ENCODE measurements at places on chromosomes 13 and 19. TPM values are rescaled to one million over a fixed set of nuclear protein-coding genes. Genes with fewer than 3 reads are reported as not detected.

The ZNF723 gene
- not detected for total RNA-seq

The CEACAM4 gene
- total RNA-seq, result 1.1 TPM

The ZNF816 gene
- 5.0 TPM for total RNA-seq

The TRPC4 gene
- not detected for total RNA-seq

The CD33 gene
- 0.51 TPM for total RNA-seq

GRCh38 chr13:114296902-114297301, 15.5 kb downstream of the UPF3A start:
- DNase-seq, result no peak
- H3K27me3 ChIP-seq, result no peaks in the 10 kb centered on the region
- H3K27ac ChIP-seq, result no peak overlapping the region
- peaks cover 60% of the 10 kb centered on the region for H3K36me3 ChIP-seq

DNA sequence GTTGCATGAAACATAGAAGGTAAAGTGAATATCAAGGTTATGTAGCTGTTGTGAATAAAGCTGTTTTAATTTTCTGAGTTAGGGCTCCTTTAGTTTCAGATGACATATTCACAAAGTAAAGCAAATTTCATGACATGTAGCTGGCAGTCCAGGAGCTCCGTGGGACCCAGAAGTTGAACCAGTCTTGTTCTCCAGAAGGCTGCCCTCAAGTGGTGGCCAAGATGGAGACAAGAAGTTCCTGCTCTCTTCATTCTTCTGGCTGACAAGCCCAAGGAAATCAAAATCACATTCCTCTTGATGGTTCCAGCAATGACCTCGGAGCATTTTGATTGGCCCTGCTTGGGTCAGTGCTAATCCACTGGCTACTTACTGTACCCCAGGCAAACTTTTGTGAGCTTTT, 128.7 kb downstream of the LIG4 start:
- no peaks in the 10 kb centered on the region for H3K4me1 ChIP-seq
- H3K36me3 ChIP-seq, result no peaks in the 10 kb centered on the region
- no peaks in the 10 kb centered on the region for H3K27me3 ChIP-seq
- no peak for DNase-seq
- H3K27ac ChIP-seq, result no peak overlapping the region

- peaks cover 11% of the 10 kb centered on the region for H3K36me3 ChIP-seq
- peaks cover 16% of the 10 kb centered on the region for H3K4me1 ChIP-seq
- H3K4me3 ChIP-seq, result no peak overlapping the region
- no peaks in the 10 kb centered on the region for H3K27me3 ChIP-seq
- DNase-seq, result no peak
Observed at GRCh38 chr19:634975-635652, 1.8 kb upstream of the POLRMT start.

All from naive thymus-derived CD4-positive, alpha-beta T cell (primary cell).